ENCODE measurements at places on chromosomes 2 and 18.

GRCh38 chr2:88871336-88871735 lies 179.9 kb downstream of the RPIA start:
- no peak for DNase-seq

DNA sequence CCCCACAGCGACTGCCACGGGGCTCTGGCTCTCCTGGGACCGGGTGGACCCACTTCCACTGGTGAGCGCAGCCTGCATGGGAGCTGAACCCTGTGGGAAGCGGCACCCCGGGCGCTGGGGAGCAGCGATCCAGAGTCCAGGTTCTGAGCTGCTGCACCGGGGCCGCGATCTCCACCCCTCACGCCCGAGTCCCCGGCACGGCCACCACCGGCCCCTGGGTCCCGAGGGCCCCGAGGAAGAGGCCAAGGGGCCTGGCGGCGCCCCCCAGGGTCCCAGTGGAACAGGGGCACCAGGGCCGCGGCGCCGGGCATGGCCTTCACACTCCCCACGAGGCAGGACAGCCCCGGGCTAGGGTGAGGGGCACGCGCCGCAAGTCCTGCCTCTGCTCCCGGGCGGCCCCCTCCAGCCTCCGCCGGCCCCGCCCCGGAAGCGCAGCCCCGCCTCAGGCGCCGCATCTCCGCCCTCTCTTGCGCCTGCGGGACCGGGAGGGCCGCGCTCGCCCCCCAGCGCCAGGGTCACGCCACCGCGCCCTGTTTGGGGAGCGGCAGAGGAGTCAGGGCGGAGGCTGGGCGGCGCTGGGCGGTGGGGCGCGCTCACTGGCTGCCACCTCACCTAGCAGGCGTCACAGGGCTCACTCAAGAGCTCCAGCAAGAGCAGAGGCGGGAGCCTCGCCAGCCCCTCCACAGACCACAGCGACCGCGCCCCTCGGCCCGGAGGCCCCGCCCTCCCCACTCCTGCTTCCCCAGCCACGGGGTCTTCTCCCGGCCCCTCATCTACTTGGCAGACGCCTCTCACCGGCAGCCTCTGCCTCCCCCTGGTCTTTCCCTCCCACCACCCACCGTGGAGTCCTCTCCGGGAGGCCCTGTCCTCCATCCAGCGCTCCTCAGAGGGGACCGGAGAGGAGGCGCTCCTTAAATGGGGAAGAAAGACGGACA lies 26.8 kb downstream of the THAP4 start:
- peak; percentile 98 for DNase-seq

DNA sequence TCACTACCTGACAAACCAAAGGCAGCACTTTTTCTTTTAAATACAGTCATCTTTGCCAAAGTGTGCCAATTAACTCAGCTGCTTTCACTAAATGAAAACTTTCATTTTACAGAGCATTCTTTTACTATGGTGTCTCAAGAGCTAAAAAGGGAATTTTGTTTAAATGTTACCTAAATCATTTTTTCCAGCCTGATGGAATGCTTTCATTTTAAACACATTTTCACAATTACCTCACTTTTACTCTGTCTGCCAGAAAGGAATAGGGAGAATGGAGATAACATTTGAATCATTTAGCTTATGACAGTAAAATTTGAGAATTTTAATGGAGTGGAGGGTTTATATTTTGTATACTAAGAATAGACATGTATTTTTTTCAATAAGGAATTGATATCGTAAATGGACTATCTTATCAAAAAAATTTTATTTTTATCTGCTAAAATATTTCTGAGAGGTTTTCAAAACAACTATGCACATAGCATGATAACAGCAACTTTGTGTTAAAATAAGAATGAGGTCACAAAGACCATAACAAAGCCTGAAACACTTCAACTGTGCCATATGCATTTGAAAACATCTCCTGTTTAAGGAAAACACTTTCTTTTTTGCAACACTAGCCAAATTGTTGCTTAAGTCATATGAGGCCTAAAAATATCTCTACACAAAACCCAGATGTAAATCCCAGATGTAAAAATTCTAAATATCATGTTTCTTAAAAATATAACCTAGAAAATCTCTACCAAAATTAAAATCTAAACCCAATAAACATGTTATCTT lies 769.9 kb upstream of the FSHR start:
- DNase-seq = no peak

DNA sequence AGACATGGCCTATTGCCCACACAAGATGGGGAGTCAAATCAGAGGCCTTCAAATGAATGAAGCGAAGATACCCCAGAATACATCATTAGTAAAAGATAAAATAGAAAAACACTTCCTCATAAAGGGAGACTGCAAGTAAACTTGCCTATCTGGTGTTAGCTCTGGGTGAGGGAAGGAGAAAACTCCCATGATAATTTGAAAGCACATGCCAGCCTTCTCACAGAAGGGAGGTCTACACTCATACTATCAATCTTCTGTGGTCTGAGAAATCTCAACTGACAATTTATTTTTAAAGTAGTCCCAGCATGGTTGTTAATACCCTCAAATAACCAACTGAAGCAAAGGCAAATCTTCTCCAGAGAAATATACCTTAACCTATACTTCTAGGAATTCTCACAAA lies 75.4 kb downstream of the EXOC6B start:
- no peak for DNase-seq

DNA sequence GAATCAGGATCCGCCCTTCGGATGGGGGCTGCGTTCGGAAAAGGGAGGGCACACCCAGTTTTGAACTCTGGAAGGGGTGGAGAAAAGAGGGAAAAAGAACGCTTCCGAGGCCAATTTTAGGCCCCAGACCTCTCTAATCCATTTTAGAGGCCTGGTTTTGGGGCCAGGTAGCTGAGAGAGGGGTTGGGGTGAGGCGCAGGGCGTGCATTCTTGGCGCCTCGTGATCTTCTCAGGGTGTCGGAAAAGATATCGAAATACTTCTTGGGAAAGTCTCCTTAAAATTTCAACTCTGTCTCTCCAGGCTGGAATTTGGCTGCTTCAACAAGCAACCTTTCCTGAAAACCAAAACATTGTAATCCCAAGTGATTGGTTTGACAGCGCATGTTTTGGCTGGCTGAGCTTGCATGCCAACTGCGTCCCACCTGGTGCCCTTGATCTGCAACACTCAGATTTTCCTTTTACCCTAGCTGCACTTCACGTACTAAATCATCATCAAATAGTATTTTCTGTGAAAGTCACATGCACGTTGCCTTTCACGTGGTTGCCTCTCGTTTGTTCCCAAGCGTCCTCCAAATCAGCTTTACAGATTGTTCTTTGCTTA lies 864 bp upstream of the XPO1 start:
- no peak for DNase-seq

- no peak for DNase-seq
Measured at GRCh38 chr18:79151191-79151590, 82.0 kb downstream of the ATP9B start.

GRCh38 chr2:9758741-9759140 lies 84.5 kb upstream of the TAF1B start:
- no peak for DNase-seq

GRCh38 chr2:69171116-69171896 lies 158.3 kb downstream of the ANTXR1 start:
- DNase-seq = no peak

DNA sequence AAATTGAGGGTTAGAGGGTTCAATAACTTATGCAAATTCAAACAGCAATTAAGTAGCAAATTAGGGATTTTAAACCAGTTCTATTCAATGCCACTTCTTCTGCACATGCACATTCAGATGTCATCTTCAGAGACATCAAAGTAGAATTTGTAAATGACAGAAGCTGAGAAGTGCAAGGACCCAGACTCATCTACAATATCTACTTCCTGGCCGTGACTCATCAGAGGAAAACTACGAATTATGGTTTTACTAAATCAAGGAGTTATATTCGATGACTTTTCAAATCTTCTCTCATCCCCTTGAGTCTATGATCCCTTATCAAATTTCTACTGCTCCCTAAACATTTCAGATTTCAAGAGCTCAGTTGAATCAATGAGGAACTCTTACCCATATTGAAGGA lies 20.0 kb upstream of the STAT4 start:
- no peak for DNase-seq

DNA sequence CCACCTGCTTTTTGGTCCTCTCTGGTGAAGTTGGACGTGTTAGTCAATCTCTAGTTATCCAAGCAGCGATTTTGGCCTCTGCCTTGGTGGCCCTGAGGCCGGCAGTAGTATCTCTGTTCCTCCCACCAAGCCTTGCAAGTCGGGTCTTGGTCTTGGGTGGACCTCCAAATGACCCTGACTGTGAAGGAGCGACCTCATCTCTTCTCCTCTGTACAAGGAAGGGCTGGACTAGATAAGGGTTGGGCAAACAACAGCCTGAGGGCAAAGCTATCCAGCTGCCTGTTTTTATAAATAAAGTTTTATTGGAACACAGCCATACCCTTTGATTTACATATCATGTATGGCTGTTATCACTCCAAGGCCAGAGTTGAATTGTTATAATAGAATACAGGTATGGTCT lies 74.6 kb upstream of the FOSL2 start:
- DNase-seq = no peak

GRCh38 chr2:39275016-39275415 lies 31.2 kb upstream of the CDKL4 start:
- no peak for DNase-seq

- no peak for DNase-seq
Measured at GRCh38 chr2:8452979-8453903, 228.6 kb upstream of the ID2 start.

- DNase-seq = no peak
Measured at GRCh38 chr2:202196727-202197126, 41.7 kb downstream of the SUMO1 start.

DNA sequence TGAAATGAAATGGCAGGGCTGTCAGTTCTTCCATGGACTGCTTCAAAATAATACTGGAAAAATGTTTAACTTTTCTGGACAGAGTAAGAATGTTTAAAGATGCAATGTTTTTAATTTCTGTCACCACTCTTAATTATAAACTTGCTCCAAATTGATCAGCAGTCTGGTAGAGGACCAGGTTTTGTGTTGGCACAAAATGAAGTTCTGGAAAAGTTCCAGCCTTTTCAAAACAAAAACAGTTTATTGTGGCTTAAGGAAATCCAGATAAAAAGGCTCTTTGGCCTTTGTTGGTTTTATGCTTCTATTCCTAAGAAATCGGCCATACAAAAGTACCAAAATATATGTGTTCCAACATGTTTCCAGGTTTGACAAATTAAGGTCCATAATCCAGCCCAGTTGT lies 48.8 kb downstream of the PTRHD1 start:
- no peak for DNase-seq
